GM10248 (cell line): ENCODE measurements at places on chromosomes 1 and 21.

GRCh38 chr1:220894025-220894923 lies 15.0 kb downstream of the HLX start:
- no peak for DNase-seq

GRCh38 chr1:67579623-67580394 lies 105.2 kb upstream of the GADD45A start:
- DNase-seq = no peak

- DNase-seq = no peak
Observed at GRCh38 chr1:191624044-191624443, 534.2 kb upstream of the RGS18 start.

GRCh38 chr1:22518379-22518778 lies 44.9 kb upstream of the EPHA8 start:
- DNase-seq = no peak

DNA sequence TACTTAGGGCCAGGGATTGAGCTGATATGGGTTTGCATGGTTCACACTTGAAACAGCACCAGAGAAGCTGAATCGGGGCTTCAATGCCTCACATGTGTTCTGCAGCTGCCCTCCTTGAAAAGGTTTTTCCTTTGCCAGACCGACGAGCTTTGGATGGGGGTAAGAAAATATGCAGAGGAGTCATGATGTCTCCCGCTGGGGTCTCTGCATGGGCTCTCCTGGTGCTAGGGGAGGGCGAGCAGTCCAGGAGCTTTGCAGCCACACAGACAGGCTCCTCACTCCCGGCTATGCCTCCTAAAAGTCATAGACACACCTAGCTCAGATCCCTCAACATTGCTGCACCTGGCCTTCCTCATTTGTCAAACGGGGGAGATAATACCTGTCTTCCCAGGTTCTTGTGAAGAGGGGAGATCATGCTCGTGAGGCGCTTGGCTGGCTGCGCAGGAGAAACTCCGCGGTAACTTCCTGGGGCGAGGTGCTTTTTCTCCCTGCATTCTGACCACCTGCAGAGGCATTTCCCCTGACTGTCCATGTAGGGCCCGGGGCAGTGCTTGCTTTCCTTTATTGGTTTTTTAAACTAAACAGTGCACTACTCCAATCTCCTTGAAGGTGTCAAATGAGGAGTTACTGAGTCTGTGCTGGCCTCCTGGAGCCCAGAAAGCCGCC lies 112.4 kb downstream of the PLXNA2 start:
- DNase-seq = no peak

DNA sequence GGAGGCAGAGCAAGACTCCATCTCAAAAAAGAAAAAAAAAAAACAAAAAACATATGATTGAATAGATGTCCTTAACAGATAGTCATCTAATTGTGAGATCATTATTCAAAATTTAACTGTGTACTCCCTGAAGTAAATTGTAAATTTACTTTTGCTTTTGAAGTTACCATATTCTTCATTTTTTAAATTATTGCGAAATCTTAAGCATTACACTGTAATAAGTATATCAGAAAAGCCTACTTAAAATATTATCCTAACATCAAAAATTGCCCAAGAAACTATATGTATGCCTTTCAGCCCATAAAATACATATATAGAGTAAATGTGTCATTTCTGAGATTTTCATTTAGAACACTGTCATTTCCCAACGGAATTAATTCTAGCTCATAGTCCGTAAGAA lies 91.9 kb downstream of the AK5 start:
- no peak for DNase-seq

GRCh38 chr1:68938051-68938666 lies 441.3 kb upstream of the DEPDC1 start:
- no peak for DNase-seq

DNA sequence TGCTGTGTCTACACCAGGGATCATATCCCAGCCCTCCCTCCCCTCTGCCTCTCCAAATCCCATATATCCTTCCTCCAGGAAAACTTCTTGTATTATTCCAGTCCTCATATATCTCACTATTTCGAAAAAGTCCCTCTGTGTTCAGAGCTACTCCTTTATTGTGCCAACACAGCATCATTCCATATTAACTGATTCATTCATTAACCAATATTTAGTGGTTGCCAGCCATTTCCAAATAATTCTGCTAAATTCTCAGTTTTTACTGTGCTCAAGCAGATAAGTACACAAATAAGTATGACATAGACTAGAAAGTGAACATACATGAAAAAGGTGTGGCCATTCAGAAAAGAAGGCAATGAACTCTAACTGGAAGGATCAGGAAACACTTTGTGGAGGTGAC lies 241.6 kb upstream of the DUSP10 start:
- no peak for DNase-seq

DNA sequence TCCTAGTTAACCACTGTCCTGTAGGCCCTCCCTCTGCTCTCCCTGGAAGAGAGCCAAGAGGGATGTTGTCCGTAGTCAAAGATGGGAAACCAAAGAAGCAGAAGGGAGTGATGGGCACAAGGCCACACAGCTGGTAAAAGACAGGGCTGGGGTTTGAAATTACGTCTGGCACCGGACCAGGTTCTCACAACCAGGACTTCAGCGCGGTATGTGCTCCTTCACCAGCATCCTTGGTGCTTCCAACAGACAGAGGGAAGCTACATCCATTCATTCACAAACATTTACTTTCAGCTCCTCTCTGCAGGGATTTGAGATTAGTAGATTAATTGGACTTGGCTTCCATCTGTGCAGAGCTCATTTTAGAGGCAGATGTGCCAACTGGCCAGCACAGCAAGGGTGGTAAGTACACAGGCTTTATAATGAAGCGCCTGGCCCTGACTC lies 191.2 kb downstream of the TRABD2B start:
- DNase-seq = no peak

GRCh38 chr1:51504806-51505525 lies 14.1 kb downstream of the EPS15 start:
- DNase-seq = no peak

DNA sequence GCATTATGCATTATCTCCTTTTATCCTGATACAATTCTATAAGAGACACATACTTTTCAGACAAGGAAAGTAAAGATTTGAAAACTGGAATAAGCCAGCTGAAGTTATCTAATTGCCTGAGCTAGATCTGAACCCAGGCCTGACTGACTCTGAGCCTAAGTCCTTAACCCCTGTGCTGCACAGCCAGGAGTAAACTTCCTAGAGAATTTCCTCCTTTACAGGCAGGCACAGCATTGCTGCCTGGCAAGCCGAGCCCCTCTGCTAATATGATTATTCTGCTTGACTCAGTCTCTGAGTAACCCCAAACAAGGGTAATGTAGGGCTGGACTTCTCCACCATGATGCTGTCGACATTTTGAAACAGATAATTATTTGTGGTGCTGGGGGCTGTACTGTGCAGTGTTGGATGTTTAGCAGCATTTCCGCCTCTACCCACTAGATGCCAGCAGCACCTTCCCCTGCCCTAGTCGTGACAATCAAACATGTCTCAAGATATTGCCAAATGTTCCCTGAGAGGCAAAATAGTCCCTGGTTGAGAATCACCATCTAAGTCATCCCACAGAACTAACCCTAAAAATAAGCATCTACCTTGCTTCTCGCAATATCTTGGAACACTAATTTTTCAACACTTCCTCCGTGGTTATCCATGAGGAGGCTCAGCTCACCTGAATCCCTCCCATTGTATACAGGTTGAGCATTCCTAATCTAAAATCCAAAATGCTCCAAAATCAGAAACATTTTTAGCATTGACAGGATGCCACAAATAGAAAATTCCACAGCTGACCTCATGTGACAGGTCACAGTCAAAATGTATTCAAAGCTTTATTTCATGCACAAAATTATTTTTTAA lies 18.5 kb downstream of the CAMK1G start:
- DNase-seq = no peak

DNA sequence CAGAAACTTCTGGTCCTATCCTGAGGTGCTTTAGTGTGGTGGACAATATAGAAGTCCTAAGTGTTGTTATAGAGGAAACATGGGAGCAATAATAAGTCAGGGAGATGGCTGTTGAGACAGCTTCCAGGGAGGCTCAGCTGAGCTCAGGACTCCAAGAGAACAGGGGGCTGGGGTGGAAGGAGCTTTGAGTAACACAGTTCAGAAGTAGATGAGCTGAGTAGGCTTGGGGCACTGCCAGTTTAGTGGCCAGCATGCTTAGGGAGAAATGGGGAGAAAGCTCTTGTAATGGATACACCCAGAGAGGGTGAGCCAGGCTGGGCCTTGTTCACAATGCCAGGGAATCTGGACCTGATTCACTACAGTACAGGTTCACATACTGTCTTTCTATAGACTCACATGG lies 201.6 kb downstream of the DAB1 start:
- DNase-seq = no peak

GRCh38 chr1:113519556-113519955 lies 129.2 kb downstream of the MAGI3 start:
- no peak for DNase-seq

DNA sequence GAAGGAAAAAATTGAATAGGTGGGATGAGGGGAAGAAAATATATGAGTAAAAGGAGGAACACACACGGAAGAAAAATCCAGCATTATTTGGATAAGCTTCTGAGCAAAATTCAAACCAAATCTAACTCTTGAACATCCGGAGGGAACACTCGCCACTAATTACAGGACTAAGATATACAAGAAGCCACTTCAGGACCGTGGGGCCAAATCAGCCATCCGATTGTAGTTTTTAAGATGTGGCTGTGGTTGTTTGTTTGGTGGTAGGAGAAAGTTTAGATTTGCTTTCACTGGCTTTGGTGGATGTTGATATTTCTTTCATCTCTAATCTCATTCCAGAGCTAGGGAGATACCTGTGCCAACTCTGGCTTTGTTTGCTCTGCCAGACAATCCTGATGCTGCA lies 43.7 kb upstream of the ADAMTS1 start:
- DNase-seq = no peak

DNA sequence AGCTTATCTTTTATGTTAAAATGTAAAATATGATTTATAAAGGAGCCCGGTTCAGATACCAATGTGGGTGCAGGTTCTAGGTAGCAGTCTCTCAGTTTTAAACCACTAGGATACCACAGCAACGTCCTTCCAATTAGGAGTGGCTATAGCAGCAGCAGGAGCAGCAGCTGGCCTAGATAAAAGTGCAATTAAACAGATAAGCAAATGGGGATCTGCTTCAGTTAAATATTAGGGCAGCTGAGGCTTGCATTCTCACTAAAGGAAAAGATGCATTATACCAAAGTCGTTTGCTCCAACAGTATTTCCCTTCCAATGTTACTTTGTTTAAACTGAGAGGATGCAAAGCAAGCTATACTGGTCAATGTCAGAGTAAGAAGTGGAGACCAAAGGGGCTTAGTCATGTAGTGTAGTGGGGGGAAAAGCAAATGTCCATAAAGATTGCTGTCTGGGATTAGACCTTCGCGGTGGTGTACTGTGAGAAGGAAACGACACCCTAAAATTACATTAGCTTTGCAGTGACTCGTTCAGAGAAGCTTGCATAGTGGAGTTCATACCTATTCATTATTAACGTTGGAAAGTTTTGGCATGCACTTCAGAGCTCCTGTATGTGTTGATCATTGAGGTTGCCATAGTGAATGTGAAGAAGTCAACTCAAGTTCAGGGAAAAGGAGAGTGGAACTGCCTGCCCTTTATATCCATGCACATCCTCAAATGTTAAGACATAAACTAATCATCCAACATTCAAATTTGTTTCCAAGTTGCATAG lies 272.2 kb downstream of the VAV3 start:
- no peak for DNase-seq

GRCh38 chr1:33143698-33144097 lies 38.1 kb downstream of the TRIM62 start:
- DNase-seq = no peak

GRCh38 chr21:19245188-19245580 lies 841.6 kb upstream of the TMPRSS15 start:
- no peak for DNase-seq

GRCh38 chr1:229599218-229599954 lies 26.5 kb downstream of the TAF5L start:
- DNase-seq = no peak

DNA sequence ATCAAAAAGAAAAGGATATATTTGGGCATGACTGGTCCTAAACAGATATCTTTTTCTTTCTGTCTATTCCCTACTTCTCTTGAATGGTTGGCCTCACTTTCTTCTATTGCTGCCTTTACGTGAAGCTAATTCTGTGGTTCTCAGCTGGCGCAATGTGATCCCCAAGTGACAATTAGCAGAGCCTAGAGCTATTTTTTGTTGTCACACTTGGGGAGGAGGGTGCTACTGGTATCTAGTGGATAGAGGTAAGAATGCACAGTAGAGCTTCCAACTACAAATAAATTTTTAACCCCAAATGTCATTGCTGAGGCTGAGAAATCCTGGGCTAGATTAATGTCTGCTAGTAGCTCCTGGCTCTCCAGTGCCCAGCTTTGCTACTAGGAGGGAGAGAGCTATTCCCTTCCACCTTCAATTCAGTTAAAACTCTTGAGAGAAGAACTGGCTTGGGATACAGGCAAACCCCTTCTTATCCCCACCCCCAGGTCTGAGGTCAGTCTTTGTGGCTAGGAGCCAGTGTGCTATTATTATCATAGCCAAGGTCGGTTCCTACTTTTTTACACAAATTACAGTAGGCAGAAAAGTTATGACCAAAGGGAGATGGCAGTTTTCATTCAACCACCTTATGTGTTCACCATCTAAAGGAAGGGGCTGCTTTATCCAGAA lies 102.1 kb downstream of the SNX7 start:
- no peak for DNase-seq

DNA sequence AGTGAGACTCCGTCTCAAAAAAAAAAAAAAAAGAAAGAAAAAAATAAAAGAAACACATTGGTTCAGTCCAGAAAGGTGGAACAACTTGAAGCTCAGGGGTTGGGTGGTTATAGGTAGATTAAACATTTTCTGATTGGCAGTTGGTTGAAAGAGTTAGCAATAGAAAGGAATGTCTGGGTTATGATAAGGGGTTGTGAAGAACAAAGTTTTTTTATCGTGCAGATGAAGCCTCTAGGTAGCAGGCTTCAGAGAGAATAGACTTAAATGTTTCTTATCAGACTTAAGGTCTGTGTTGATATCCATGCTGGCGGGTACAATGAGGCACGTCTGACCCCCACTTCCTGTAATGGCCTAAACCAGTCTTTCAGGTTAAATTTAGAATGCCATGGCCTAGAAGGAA lies 45.0 kb upstream of the PDE9A start:
- DNase-seq = no peak

GRCh38 chr21:29805105-29805504 lies 134.7 kb downstream of the GRIK1 start:
- DNase-seq = no peak

DNA sequence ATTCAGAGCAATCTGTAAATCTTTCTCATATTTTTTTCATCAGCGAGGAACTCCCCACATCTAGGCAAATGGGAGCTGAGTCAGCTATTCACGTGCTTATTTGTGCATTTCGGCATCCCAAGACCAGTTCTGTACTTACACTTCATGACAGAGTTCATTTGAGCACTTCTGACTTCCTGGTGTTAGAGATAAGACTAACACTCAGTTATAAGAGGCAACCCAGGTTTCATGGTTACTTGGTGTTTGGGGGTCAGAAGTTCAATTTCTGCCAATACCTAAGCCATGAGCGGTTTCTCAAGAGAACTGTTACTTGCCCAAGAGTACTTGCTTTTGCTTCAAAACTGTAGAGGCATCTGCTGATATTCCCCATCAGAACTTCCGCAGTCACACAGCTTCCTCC lies 24.1 kb upstream of the DESI2 start:
- no peak for DNase-seq
